ENCODE measurements at places on chromosomes 16 and 17.
A peak's percentile ranks its signal among the peaks of the same experiment; 100 is the strongest.

DNA sequence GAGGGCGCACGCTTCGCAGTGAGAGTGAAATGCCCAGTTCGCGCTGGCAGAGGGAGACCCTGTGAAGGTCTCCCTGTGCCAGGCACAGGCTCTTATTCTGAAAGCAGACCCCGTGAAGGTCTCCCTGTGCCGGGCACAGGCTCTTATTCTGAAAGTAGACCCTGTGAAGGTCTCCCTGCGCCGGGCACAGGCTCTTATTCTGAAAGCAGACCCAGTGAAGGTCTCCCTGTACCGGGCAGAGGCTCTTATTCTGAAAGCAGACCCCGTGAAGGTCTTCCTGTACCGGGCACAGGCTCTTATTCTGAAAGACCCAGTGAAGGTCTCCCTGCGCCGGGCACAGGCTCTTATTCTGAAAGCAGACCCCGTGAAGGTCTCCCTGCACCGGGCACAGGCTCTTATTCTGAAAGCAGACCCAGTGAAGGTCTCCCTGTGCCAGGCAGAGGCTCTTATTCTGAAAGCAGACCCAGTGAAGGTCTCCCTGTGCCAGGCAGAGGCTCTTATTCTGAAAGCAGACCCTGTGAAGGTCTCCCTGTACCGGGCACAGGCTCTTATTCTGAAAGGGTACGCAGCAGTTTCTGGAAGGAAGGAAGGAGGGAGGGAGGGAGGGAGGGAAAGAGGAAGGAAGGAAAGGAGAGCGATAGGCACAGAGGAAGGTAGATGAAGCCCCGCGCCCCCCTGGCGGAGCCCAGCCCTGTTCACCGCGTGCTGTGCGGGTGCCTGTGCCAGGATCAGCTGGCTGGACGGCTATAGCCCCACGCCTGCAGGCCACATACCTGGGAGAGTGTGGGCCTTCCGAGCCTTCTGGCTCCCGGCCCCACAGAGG is 55.3 kb downstream of the WDR45B start:
- peak; percentile 70 for DNase-seq

- DNase-seq, result no peak
Observed at GRCh38 chr17:27449541-27449940, 6.7 kb upstream of the KSR1 start.

DNA sequence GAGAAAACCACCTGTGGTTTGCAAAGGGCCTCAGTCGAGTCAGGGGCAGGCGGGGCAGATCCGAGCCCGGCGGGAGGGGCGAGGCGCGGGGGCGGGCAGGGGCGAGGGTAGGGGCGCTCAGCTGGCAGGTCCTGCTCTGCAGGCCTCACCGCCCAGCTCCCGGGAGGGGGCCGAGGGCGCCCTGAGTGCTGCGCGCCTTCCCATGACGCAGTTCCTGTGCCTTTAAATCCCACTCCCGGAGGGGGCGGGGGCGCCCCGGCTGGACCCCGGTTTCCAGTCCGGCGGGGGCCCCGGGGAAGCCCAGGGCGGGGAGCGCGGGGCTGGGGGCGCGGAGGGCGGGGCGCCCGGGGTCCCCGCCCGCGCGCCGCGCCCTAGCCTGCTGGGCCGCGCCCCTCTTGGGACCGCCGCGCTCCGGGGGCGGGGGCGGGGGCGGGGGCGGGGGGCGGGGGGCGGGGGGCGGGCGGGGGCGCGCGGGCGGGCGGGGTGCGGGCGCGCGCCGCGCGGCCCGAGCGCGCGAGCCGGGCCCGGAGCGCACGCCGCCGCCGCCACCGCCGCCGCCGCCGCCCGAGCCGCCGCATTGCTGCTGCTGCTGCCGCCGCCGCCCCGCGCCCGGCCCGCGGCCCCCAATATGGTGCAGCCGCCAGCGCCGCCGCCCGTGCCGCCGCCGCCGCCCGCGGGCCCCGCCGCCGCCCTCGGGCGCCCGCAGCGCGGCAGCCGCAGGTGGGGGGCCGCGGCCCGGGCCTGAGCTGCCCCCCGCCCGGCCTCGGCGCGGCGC is at the start of gene JPH3:
JPH3 (plus strand) TSS at position 508 of the 775 bp plus-strand sequence. CDS start 639 bp downstream, outside the sequence.
- DNase-seq, result no peak

DNA sequence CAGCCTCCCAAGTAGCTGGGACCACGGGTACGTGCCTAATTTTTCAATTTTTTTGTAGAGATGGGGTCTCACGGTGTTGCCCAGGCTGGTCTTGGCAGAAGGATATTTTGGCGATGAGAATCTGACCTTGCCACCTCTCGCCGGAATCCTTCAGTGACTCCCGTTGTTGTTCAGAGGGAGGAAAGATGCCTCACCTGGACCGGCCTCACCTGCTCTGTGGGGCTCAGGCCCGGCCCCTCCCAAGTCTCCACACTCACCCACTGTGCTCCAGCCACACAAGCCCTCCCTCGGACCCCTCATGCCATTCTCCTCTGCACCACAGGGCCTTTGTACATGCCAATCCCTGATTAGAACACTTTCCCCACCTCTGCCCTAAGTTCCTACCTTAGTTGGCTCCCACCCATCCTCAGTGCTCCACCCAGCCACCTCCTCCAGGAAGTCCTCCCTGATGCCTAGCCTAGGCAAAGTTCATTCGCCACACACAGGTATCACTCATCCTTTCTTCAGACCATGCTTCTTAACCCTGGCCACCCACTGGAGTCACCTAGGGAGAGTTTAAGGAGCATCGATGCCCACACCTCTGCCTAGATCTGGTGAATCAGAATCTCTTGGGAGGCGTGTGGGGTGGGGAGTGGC is 136.1 kb downstream of the GSG1L start:
- DNase-seq, result no peak

DNA sequence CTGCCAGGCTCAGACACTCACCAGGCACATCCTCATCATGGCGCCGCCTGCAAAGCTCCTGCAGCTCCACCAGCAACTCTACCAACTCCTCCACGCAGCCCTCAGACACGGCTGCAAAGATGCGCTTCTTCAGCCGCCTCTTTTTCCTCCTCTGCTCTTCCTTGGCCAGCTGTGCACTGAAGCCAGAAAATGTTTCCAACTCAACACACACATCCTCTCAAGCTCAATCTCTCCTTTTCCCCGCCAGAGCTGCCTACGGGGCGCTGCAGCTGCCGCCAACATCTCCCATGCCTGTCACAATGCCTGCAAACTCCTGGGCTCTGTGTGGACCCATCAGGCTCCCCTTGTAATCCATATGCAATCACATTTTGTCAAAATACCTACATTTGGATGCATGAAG is 14.2 kb downstream of the TRPV3 start:
- DNase-seq, result no peak

DNA sequence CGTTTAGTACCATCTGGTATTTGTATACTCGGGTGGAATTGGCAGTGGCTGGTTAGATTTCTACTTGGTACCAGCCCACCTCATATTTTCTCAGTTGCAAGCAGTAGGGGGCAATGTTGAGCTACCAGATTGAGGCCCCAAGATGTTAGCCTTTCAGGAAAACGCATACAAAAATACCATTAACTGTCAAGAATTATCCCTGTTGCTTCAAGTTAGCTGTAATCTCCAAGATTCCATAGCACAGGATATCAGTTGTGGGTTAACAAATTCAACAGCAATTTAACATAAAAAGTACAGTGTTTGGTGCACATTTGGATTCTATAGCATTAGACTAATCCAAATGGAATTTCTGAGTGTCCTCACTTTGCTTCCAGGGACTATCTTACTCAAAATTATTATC is 188.2 kb downstream of the FTO start:
- DNase-seq, result no peak

GRCh38 chr16:2971985-2972784 is 3.0 kb downstream of the PAQR4 start:
- DNase-seq, result no peak

DNA sequence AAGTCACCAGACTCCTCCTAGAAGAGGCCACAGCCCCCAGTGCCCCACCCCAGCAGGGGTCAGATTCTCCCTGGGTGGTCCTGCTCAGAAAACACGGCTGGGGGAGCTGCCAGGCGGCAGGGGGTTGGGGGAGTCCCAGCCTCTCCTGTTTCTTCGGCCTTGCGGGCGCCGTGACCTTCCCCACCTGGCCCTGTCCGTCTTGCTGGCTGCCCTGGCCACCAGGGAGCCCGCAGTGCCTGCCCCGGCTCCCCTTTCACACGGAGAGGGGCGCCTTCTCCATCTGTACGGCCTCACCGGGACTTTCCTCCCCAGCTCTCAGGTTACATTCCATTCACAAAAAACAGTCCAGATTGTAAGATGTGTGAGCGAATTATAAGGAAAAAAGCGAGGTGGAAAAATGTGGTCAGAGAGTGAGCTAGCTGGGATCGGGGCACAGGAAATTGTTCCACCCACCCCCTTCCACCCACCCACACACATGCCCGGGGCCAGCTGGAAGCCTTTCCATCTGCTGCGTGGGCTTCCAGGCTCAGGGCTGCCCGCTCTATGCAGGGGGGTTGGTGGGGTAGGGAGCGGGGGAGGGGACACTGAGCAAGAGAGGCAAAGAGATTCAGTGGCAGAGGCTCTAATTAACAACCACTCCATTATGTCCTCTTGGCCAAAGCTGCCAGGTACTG is 14.6 kb upstream of the CIBAR2 start:
- DNase-seq, result no peak

DNA sequence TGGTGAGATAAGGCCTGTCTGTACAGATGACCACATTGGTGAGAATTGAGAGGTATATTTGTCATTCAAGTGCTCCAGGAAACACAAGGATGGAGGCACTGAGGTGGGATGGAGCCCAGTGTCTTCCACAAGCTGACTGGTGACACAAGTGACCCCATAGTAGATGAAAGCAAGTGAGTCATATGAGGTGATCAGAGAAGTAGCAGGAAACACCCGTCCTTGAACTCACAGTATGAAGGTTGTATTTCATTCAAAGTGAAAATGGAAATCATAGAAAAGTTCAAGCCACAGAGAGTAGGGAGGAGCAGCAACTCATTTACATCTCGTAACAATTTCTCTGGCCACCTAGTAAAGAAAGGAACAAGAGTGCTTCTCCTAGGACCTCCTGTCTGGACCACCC is 609.8 kb downstream of the HS3ST4 start:
- no peak for DNase-seq

DNA sequence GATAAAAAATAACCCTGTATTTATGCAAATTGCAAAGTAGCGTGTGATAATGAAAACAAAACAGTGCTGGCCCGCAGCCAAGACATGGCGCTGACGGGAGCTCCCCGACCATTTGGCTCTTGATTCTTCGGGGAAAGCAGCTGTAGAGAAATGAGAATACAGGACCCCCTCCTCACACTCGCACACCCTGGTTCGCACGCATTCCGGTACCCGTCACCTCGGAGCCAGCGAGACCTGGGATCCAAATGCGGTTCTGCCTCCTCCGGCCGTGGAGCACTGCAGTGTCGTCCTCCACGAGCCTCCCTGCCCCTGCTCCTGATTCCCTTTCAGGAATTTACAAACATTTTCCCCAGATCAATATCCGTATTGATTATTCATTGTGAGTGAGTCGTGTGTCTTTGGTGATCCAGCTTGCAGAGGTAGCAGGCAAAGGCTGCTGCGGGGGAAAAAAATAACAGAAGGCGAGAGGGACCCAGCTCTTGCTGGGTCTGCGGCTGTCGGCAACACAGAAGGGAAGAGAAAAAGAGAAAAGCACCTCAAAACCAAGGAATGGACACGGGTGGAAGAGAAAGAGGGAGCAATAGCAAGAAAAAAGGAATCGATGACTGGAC is 184.1 kb upstream of the ZFHX3 start:
- DNase-seq, result no peak

DNA sequence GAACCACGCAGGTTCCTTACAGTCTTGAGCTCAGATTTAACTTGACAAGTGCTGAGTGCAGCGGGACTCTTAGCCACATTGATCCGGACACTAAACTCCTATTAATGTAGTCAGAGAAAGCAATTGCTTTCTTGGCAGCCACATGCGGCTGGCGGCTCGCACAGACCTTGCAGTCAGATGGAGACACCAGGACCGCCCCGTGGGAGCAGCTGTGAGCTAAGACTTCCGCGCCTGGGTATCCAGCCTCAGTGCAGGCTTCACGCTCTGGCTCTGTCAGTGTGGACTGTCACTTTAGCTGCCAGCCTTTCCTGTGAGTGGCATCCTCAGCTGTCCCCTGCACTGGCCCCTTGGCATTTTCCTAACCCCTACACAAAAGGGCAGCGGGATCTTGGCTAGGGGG is 80.9 kb upstream of the NLRP1 start:
- DNase-seq, result no peak

DNA sequence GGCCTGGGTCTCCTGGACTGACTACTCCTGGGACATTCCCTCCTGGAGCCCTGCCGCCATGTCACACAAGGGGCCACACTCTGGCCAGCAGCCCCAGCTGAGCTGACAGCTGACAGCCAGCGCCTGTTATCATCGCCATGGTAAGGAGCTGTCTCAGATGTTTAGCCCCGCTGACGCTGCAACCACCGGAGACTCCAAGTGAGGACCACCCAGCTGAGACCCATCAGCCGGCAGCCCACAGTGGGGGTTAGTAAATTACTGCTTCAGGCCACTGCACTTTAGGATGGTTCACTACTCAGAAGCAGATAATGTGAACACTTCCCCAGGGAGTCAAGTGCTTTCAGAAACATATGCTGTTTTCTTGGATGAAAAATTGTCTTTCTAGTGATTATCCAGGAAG is 14.6 kb upstream of the SPHK1 start:
- no peak for DNase-seq

GRCh38 chr17:7295230-7296180 is 1.1 kb upstream of the YBX2 start:
- no peak for DNase-seq

DNA sequence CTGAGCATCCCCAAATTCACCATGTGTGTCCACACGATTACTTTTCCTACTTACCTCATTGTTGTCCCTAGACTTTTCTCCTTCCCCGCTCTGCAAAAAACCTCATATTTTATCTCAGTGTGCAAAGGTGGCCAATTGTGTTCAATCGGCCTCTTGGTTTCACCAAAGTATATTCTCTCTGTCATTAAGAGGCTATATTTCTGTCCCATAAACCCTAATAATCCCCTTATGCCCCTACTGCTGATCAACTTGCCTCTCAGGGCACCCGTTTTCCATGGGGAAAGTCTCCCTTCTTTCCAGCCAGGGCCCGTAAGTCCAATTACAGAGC is 11.6 kb downstream of the CES2 start:
- DNase-seq, result no peak

- no peak for DNase-seq
Observed at GRCh38 chr17:76130473-76130872, 10.6 kb downstream of the FOXJ1 start.

- no peak for DNase-seq
Observed at GRCh38 chr17:74679374-74679773, 33.3 kb downstream of the CD300LF start.

- DNase-seq, result no peak
Observed at GRCh38 chr17:696369-696768, 18.3 kb downstream of the VPS53 start.

DNA sequence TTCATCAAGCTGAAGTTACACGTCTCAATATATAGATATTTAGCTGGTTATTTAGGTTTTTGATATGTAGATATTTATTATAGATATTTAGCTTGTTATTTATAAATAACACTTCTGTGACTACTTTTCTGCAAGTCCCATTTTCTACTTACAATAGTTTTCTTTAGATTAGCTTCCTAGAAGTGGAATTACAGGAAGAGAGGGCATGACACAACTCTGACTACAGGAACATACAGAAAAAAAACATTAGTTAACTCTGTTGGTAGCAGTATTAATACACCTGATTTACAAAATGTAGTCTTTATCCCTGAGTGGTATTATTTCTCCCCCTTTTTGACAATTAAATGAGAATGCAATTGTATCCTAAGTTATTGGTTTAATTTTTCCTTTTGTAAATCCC is 21.2 kb upstream of the CCL1 start:
- no peak for DNase-seq
